ENCODE measurements at places on chromosomes 2 and 18.

- DNase-seq, result no peak
Measured at GRCh38 chr2:224407241-224407701, 5.4 kb upstream of the FAM124B start.

GRCh38 chr2:195536906-195537305 lies 120.1 kb upstream of the SLC39A10 start:
- no peak for DNase-seq

DNA sequence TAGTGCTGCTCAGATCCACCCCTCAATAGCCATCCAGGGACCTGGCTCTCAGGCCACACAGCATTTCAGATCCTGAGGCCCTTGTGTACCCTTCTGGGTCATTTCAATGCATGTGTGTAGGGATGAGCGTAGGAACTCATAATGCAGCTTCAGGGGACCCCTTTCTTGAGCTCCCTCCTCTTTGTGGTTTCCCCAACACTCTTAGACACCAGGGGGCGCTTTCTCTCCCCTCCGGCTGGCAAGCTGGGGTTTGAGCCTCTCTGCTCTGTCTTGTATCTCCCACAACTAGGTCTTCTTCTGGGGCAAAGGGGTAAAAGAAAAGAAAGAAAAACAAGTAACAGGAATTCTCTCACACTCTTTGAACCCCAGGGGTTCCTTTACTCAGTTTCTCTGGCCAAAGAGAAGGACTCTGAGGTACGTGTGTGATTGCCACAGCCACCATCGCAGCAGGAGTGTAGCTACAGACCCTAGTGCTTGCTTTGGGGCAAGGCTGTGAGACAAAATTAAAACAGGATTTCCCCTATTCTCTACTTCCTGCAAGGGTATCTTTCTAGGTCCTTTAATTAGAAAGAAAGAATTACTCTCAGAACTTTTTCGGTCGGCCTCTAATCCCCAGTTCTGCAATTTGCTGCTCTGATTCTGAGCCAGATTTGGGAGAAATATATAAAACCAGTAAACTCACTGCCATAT lies 38.0 kb downstream of the CABYR start:
- peak; percentile 85 for DNase-seq

DNA sequence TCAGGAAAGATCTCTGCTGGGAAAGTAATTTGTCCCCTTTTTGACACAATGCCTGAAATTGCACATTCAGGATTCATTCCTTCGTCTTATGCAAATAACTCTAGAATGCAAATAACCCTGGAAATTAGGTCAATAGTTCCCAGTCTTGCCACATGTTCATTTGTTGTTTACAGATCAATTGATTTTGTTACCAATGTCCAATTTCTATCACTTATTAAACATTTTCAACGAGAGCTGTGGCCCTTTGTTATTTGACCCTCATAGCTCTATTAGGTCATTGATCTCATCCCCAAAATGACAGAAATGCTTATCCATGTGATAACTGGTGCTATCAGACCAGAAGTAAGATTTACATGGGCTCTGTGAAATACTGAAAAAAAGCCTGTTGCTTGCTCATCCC lies 275.3 kb upstream of the REG3G start:
- DNase-seq, result no peak

- DNase-seq, result peak; percentile 76
Measured at GRCh38 chr2:224025874-224026273, 13.2 kb downstream of the SERPINE2 start.

DNA sequence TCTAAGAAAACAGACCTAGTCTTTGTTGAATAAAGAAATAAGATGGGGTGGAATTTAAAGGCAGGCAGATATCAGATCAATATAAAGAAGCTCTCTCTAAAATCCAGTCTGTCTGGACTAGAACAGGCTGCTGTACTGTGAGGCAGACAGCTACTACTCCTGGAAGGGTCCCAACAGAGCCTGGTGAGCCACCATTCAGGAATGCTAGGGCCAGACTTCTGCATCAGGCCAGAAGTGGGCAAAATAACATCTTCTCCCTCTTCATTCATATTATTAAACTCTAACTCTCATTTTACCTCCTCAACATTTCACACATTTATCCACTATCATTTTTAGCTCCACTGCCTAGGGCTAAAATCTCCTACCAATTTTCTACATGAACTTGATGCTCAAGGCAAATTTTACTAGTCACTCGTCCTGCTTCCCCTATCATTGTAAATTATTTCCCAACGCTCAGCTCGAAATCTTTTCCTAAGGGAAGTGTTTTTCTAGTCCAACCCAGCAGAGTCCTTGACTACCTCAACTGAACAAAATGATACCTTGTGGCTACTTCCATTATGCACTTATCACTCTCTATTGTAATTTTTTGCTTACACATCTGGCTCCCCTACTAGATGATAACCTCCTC lies 45.2 kb upstream of the GLS start:
- no peak for DNase-seq

DNA sequence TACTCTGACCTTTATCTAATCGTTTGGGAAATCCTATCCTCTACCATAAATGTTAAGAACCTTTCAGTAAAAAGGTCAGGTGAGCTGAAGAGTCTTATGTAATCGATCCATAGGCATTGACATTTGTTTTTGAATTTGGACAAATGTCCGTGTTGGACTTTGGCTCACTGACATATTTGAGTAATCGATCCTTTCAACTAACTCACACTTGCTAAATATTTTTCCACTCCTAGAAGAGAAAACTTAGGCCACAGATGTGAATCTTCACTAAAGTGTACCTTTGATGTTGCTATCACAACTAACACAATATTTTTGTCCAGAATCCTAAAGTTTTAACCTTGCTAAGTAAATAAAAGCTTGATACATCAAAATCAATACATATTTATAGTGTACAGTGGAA lies 89.5 kb downstream of the CCDC102B start:
- DNase-seq, result no peak

DNA sequence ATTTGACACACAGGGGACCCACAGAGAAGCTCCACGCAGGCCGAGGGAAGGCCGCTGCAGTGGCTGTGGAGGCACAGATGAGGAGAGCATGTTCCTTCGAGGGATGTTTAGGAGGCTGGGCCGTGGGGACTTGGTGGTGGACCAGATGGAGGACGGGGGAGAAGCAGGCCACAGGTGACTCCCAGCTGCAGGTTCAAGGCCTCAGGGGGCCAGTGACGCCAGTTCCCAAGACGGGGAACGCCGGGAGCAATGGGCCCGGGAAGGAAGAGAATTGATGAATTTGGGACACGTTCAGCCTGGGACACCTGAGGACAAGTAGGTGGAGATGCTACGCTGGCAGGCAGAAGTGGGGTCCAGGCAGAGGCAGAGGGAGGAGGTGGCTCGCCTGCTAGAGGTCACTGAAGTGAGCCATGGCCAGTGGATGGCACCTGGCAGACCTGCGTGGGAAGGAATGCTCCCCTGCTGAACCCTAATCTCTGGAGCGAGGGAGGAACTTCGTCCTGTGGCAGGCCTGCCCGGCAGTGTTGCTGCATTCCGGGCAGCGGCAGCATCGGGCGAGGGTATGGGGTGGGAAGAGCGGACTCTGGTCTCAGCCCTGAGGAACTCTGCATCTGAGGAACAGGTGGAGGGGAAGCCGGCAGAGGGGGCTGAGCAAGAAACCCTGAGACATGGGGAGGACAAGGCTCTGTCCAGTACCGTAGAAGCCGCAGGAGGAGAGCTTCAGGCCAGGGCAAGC lies 25.2 kb upstream of the HPCAL1 start:
- DNase-seq, result no peak

GRCh38 chr2:69715964-69716363 lies 26.0 kb upstream of the ANXA4 start:
- DNase-seq, result no peak
